ENCODE measurements at places on chromosomes 5 and 9. TPM values are rescaled to one million over a fixed set of nuclear protein-coding genes. Genes with fewer than 3 reads are reported as not detected.

RPL37 gene
- total RNA-seq: 1,279 TPM

RASEF gene
- total RNA-seq: 0.12 TPM

ZDHHC12 gene
- 57.6 TPM for total RNA-seq

PCDH1 gene
- total RNA-seq: 24.2 TPM

Data from HCT116 (cell line).